ENCODE measurements at places on chromosomes 5 and 9. TPM values are rescaled to one million over a fixed set of nuclear protein-coding genes. Genes with fewer than 3 reads are reported as not detected.

The ADAMTS12 gene
- 7.3 TPM for total RNA-seq

The RLN2 gene
- not detected for total RNA-seq

The MOB3B gene
- total RNA-seq = 5.8 TPM

The NPR3 gene
- 15.2 TPM for total RNA-seq

The IFNA2 gene
- not detected for total RNA-seq

The PDE6A gene
- total RNA-seq = not detected

The TAF11L14 gene
- total RNA-seq = not detected

The FUT7 gene
- 0.68 TPM for total RNA-seq

The FOXD1 gene
- total RNA-seq = 9.9 TPM

The TXN gene
- total RNA-seq = 133 TPM

The SLC34A3 gene
- not detected for total RNA-seq

The ENHO gene
- not detected for total RNA-seq

The DNAJC18 gene
- total RNA-seq = 18.5 TPM

The SPATA31D4 gene
- total RNA-seq = not detected

The UGT3A2 gene
- total RNA-seq = not detected

The EMB gene
- 21.5 TPM for total RNA-seq

The BTNL8 gene
- total RNA-seq = 0.29 TPM

The PAEP gene
- total RNA-seq = not detected

The PCDHA13 gene
- 0.15 TPM for total RNA-seq

Data from aorta (tissue), 5 donors.